ENCODE measurements at places on chromosomes 4 and X. TPM values are rescaled to one million over a fixed set of nuclear protein-coding genes. Genes with fewer than 3 reads are reported as not detected.
A peak's percentile ranks its signal among the peaks of the same experiment; 100 is the strongest.

DNA sequence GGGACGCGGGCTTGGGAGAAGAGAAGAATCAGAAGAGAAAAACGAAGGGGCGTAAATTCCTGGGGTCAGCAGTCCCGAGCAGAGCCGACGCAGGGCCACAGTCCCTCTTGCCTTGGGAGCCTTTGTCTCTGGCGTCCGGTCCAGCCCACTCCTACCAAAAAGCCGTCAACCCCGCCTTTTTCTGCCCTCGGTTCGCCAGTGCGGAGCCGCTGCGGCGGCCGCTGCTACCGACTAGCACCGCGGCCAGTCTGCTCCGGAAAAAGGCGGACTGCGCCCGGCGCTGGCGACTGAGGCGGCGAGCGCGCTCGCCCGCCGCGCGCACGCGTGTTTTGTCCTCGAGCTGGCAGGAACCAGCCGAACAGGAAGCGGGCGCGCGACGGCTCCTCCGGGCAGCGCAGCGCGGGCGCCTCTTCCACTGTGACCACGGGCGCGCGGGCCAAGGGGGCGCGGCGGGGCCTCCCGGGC is 502 bp downstream of the HNRNPDL start:
- DNase-seq, result peak; percentile 32

The LEF1 gene
- total RNA-seq, result 16.6 TPM

DNA sequence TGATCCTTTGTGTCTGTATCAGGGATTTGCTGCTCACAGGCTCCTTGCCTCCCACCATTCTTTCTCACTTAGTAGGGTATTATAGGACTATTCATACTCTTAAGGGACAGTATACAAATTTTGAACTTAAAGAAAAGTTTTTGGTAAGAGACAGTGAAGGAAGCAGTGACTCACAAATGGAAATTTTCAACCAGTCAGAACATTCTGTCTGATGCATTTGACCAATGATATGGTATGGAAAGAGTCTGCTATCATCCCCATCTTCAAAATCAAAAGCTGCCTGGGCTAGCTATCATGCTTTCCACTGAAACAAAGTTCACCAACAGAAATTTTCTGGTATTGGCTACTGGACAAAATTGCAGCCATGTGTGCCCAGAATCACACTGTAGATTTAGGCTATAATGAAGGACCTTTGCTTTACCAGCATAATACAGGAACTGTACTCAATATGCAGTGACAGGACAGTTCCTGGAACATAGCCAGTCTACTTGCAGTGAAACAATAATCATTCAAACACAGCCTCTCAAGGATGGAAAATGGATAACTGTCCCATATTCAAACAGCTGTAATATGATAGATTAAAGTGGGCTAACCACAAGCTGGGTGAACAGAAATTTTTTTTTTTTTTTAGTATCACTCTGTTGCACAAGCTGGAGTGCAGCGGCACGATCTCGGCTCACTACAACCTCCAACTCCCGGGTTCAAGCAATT is 109.0 kb upstream of the ACSL4 start:
- DNase-seq, result peak; percentile 47

The DMP1 gene
- 0.11 TPM for total RNA-seq

- no peak for DNase-seq
Measured at GRCh38 chrX:13938051-13938828, 91.5 kb downstream of the GEMIN8 start.
